ENCODE measurements at places on chromosomes 7 and 10.

DNA sequence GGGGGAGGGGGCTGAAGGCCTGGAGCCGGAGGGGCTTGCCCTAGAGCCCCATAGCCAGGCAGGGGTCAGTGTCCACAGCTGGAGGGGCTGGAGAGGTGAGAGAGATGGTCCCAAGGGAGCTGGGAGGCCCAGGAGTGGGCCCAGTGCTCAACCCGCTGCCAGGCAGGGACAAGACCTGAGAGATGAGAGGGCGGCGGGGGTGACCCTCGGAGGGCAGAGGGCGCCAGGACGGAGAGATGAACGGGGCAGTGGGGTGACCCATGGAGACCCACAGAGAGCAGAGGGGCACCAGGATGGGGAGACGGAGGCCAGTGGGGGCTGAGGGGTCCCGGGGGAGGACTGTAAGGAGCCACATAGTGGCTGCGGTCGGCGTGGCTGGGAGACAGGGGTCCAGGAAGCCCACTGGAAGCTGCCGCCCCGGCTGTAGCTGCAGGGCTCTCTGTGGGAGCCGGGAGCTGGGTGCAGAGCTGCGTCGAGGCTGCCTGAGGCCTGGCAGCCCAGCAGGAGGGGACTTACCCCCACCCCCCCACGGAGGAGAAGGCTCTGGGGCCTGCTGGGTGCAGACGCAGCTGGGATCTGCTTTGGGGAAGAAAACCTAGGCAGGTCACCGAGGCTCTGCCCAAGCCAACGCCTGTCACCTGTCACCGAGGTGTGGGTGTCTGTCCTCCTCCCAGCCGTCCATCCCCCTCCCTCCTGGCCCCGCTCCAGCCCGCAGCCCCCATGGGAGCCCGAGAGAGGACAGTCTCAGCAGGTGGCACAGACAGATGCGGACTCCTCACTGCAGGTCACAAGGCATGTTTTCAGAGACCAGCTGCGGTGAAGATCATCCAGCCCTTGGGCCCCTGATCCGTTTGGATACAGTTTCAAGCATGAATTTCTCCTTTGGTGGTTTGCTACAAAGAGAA is 25.1 kb downstream of the PWWP2B start:
- no peak for DNase-seq

DNA sequence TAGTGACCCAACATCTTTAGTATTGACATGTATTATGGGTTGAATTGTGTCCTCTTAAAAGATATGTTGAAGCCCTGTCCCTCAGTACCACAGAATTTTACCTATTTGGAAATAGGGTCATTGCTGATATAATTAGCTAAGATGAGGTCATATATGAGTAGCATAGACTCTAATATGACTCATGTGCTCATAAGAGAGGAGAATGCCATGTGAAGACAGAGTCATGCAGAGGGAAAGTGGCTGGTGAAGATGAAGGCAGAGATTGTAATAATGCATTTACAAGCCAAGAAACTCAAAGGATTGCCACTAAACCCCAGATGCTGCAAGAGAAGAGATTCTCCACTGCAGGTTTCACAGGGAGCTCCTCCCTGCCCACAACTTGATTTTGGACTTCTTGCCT is 496.4 kb downstream of the KIF20B start:
- DNase-seq = no peak

GRCh38 chr10:102593074-102593803 is 51.0 kb upstream of the TRIM8 start:
- DNase-seq = no peak

GRCh38 chr10:122234416-122234815 is 36.7 kb upstream of the BTBD16 start:
- no peak for DNase-seq

DNA sequence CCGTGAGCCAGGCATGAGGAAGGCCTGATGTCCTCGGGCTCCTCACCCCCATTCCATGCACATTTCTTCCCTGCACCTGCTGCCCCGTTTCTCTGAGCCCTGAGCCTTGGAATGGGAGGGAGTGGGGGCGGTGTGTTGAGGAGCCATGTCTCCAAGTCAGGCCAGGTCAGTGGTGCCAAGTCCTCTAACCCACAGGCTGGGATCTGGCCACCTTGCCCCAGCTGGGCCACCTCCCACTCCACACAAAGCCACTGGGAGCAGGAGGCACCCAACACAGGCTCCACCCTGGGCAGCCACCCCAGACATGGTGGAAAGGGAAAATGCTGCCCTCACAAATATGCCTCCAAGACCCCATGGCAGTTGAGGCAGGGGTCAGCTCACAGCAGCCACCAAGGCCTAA is 27.7 kb downstream of the ZCCHC24 start:
- no peak for DNase-seq

- DNase-seq = peak; percentile 38
These were observed at the start of gene ECHDC3 for GRCh38 chr10:11742009-11742778. Gene ECHDC3, plus strand, starts transcription at chr10:11742382. Its CDS starts 195 bp downstream, at chr10:11742577.

DNA sequence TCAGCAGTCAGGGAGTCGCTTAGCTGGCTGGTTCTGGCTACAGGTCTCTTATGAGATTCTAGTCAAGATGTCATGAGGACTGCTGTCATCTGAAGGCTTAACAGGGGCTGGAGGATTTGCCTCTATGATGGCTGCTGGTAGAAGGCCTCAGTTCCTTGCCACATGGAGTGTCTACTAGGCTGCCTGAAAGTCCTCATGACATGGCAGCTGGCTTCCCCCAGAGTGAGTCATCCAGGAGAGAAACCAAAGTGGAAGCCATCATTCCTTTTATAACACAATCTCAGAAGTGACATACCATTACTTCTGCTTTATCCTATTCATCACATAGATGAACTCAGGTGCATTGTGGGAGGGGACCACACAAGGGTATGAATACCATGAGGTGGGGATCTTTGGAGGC is 75.1 kb downstream of the EXOC6 start:
- no peak for DNase-seq

- no peak for DNase-seq
These were observed 194.0 kb downstream of the HECW1 start for GRCh38 chr7:43306404-43306803.
